ENCODE measurements at places on chromosomes 12 and 14.
A peak's percentile ranks its signal among the peaks of the same experiment; 100 is the strongest.

DNA sequence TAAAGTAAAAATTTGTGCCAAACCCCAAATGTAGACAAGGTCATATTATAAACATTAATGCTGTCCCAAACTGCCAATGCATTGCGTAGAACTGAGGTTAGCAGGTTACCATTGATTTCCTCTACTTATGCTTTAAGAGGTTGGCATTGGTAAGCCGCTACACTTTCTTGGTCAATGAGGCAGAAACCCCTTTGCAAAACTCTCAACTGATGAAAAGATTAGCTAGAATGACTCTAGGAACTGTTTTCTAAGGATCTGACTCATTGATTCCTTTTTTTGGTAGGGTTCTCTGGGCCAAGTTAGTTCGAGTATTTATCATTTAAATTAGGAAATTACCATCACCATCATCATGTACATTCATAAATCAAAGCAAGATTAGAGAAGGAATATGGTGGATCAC is 44.6 kb downstream of the HMGA2 start:
- no peak for DNase-seq

GRCh38 chr12:2841056-2841650 is 6.3 kb upstream of the NRIP2 start:
- no peak for DNase-seq

- no peak for DNase-seq
These were observed 4.4 kb upstream of the P2RX4 start for GRCh38 chr12:121205491-121205890.

GRCh38 chr12:668090-668481 is 4.8 kb upstream of the NINJ2 start:
- DNase-seq: no peak

DNA sequence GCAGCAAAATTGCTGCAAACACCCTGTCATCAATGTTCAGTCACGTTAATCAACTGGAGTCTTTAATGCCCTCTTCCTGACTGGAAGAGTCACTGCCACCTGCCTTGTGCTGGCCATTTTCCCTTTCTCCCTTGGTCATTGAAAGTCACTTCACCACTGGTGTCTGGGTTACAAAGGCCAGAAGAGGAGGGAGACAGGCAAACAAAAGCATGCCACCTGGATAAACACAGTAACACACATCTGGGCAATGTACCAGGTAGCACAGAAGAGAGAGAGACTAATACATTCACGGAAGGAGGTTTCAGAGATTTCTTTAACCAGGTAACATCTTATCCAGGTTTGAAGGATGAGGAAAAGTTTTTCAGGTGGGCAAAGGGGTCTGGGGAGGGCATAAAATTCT is 32.7 kb downstream of the GPHB5 start:
- no peak for DNase-seq

GRCh38 chr12:49233842-49234526 is 30.9 kb upstream of the TUBA1C start:
- DNase-seq: no peak

- peak; percentile 82 for DNase-seq
These were observed 71.4 kb downstream of the AKAP6 start for GRCh38 chr14:32400480-32400879.

DNA sequence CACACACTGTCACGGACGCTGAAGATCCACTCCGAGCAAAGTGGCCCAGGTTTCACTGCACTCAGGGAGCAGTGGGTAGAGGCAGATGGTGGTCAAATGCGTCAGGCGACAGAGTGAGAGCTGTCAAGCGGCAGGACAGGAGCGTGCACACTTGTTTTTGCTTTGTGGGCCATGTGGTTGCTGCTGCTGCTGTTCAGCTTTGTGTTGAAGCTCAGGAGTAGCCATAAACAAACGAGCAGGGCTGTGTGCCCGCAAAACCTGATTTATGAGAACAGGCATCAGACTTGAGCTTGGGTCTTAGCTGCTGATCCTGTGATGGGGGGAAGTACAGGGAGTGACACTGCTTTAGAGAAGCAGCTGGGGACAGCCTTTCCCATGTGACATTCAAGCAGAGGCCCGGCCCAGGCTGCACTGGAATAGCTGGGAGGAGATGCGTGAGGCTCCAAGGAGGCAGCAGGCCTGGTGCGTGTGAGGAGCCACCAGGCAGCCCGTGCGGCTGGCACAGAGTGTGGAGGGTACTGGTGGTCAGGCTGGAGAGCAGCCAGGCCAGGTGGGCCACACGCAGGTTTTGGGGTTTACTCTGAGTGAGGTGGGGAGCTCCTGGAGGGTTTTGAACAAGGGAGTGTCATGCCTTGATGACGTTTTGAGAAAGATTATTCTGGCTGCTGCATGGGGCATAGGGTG is 31.1 kb upstream of the ASPG start:
- no peak for DNase-seq

DNA sequence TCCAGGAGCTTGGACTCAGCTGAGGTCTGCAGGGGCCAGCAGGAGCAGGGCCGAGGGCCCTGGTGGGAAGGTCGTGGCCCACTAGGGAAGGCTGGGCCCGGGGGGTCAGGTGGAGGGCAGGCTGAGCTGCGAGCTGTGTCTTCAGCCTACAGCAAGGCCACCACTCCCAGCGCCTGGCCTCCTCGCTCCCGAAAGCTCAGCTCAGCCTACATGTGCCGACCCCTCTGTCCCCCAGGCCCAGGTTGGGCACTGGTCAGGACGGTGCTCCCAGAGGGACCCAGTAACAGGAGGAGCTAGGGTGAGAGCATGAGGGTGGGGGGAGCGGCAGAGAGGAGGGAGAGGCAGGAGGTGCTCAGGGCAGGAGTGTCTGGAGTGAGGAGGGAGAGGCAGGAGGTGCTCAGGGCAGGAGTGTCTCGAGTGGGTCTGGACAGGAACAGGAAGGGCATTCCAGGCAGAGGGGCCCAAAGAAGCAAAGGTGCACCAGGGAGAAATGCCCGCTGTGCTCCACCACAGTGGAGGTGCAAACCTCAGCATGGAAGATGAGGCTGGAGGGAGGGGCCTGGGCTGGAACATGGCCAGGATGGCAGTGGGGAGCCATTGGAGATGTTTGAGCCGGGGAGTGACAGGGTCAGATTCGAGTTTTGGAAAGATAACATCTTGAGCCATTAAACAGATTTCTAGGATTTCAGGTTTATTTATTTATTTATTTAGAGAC is 29.1 kb upstream of the GPR132 start:
- DNase-seq: no peak

GRCh38 chr12:78530100-78530765 is 334.3 kb upstream of the SYT1 start:
- DNase-seq: peak; percentile 54

DNA sequence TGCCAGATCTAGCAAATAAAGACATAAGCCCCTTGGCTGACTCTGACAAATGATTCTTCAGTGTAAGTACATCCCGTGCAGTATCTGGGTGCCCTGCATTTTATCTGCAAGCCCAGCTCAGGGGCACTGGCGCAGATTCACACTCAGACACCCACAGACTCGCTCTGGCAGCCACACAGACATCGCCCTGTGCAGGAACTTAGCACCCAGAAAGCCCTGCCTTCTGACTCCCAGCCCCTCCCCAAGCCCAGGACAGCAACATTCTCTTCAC is 44.9 kb upstream of the NCOR2 start:
- no peak for DNase-seq

- DNase-seq: no peak
These were observed 10.2 kb upstream of the EMP1 start for GRCh38 chr12:13186302-13186701.

- DNase-seq: no peak
These were observed 5.5 kb downstream of the TAPBPL start for GRCh38 chr12:6457220-6457945.

DNA sequence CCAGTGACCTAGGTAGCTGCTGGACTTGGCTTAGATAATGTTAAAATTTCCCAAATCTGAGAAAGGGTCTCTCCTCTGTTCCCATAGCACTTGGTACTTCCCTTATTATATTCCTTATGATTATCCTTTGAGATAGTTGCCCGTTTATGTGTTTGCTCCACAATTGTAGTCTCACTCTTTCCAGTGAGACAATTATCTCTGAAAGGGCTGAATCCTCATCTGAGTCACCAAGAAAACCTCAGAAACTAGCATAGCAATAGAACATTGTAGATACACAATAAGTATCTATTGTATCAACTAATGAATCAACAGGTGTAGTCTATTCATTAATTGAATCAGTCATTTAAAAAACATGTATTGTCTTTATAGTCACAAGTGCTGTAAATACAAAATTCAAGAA is 119.1 kb upstream of the FAR2 start:
- DNase-seq: no peak

DNA sequence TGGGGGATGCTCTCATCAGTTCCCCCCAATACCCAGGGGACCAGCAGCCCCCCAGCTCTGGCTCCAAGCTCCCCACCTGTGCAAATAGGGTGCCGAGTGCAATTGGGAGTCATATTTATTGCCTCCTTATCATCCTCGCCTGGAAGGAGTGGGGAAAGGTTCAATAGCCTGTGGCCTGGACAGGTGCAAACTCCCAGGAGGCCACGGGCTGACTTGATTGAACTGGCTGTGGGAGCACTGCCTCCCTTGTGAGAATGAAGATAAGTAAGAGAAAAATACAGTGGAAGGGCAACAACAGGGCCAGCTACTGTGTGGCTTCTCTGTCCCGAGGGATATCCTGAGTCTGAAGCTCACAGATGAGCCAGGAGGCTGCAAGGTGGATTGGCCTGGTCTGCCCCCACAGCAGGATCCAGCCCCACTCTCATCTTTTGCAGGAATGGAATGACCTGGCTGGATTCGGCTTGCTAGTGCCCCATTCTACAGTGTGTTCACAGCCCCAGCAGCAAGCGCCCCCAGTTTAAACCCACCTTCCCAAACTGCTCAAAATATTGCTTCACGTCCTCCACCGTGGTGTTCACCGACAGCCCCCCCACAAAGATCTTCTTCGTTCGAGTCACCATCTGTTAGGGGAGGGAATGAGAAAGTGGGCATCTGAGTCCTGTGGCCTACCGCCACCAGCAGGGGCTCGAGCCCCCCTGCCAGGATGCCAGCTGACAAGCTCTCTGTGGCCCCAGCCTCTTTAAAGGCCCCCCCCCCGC is 6.3 kb downstream of the MSI1 start:
- DNase-seq: no peak

DNA sequence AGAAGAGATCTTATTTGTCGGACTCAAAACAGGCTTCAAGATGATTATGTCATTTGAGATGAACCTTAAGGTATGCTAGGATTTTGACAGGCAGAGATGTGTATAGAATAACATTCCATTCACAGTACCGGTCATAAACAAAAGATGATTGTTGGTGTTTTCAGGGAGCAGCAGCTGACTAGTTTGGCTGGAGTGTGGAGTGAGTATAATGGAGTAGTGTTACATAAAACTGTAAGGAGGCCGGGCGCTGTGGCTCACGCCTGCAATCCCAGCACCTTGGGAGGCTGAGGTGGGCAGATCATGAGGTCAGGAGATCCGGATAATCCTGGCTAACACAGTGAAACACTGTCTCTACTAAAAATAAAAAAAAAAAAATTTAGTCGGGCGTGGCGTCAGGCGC is 23.9 kb downstream of the SERPINA10 start:
- no peak for DNase-seq

DNA sequence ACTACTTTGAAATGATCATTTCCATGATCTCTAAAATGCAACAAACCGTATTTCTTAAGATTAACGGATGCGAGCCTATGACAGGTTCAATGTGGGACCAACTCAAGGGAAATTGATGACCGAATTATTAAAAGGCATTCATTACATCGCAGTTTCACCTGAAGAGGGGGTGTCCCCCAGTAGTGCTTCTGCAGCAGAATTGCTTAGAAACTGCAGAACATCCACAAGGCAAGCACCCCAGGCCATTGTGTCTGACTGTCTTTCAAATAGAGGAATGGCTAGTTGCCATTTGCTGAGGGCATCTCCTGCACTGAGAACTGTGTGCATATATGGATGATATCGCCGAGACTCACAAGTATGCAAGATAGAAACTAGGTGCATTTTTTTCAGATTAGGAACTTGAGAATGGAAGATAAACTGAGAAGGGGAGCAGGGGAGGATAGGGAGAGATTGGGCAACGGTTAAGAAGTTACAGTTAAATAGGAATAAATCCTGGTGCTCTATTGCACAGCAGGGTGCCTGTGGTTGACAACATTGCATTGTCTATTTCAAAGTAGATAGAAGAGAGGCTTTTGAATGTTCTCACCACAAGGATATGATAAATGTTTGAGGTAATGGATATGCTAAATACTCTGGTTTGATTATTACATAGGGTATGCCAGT is 234.3 kb upstream of the PLEKHG7 start:
- no peak for DNase-seq

DNA sequence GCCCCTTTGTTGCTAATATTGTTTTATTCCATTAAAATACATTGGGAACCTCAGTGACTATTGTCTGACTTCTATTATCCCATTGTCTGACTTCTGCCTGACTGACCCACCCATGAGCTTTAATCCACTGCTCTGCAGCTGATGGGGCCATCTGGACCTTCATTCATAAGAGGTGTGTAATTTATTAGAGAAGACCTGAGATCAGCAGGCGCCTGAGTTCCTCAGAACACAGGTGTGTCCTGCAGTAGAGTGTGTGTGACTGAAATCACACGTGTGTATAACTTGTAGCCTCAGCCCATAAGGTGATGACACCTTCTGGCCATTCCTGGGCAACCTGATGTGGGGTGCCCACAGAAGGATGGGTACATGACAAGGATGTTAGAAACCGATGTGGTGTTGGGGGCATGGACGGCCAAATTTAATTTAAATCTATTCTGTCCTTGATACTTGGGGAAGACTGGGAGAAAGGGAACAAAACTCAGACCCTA is 821.0 kb downstream of the TMEM121 start:
- no peak for DNase-seq

DNA sequence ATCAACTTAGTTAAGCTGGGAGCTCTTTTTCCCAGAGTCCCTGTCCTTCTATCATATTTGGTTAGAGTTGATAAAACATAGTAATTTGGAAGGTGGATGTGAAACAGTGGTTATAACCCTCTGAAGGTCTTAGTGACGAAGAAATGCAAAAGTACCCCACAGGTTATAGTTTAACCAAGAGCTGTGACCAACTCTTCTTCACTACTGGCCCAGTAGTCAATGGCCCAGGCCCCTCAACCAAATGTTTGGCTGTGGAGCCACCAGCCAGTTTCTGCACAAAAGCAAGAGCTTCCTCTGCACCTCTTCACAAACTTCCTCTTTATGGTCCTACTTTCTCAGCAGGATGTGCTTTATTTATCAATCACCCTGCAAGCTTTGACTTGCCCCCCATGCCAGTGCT is 132.6 kb downstream of the BMP4 start:
- no peak for DNase-seq

- no peak for DNase-seq
These were observed 45.1 kb downstream of the FLRT2 start for GRCh38 chr14:85574853-85575616.

- no peak for DNase-seq
These were observed 18.4 kb downstream of the DDX51 start for GRCh38 chr12:132125736-132126135.

- no peak for DNase-seq
These were observed 231.1 kb upstream of the FKBP4 start for GRCh38 chr12:2563709-2564108.

DNA sequence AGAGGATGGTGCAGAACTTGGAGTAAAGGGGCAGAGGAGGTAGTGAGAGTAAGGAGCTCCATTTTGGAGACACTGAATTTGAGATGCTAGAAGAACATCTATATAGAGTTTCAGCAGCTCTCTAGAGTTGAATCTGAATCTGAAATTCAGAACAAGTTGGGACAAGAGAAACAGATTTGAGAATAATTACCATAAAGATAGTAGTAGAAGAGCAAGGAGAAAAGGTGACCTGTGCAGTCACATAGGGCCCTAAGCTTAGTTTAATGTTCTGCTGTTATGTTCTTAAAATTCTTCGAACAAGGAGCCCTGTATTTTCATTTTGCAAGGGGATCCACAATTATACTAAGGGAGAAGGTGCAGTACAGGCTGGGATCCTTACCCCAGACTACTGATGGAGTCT is 7.4 kb downstream of the REM2 start:
- no peak for DNase-seq

Data from fibroblast of skin of right biceps (primary cell).